ENCODE measurements at places on chromosomes 5 and 9.

- peaks cover 2% of the 10 kb centered on the region for H3K36me3 ChIP-seq
- DNase-seq: no peak
- no peaks in the 10 kb centered on the region for H3K4me1 ChIP-seq
- no peak overlapping the region for H3K27ac ChIP-seq
Measured at GRCh38 chr9:33375841-33376321, 26.5 kb downstream of the AQP7 start.

- H3K36me3 ChIP-seq: no peaks in the 10 kb centered on the region
- no peak overlapping the region for H3K4me3 ChIP-seq
- no peaks in the 10 kb centered on the region for H3K4me1 ChIP-seq
- DNase-seq: no peak
- H3K27me3 ChIP-seq: no peaks in the 10 kb centered on the region
- no peak overlapping the region for H3K27ac ChIP-seq
Measured at GRCh38 chr9:13970018-13970417, 343.9 kb downstream of the NFIB start.

- no peak for DNase-seq
- H3K27ac ChIP-seq: no peak overlapping the region
- no peak overlapping the region for H3K4me3 ChIP-seq
- no peaks in the 10 kb centered on the region for H3K4me1 ChIP-seq
- H3K27me3 ChIP-seq: no peaks in the 10 kb centered on the region
- no peaks in the 10 kb centered on the region for H3K36me3 ChIP-seq
Measured at GRCh38 chr5:57360871-57361270, 121.7 kb downstream of the ACTBL2 start.

GRCh38 chr5:45038366-45038987, 229.7 kb downstream of the MRPS30 start:
- no peak overlapping the region for H3K4me3 ChIP-seq
- no peaks in the 10 kb centered on the region for H3K36me3 ChIP-seq
- H3K27me3 ChIP-seq: no peaks in the 10 kb centered on the region
- no peak overlapping the region for H3K27ac ChIP-seq
- DNase-seq: no peak

- no peaks in the 10 kb centered on the region for H3K4me1 ChIP-seq
- no peak overlapping the region for H3K27ac ChIP-seq
- no peak for DNase-seq
- no peaks in the 10 kb centered on the region for H3K36me3 ChIP-seq
- H3K27me3 ChIP-seq: no peaks in the 10 kb centered on the region
Measured at GRCh38 chr9:138003485-138004190, 126.1 kb downstream of the CACNA1B start.

- no peak overlapping the region for H3K27ac ChIP-seq
- H3K4me1 ChIP-seq: no peaks in the 10 kb centered on the region
- H3K27me3 ChIP-seq: no peaks in the 10 kb centered on the region
- no peak overlapping the region for H3K4me3 ChIP-seq
- H3K36me3 ChIP-seq: no peaks in the 10 kb centered on the region
Measured at GRCh38 chr9:114319147-114319546, 3.8 kb upstream of the ORM1 start.

- no peaks in the 10 kb centered on the region for H3K27me3 ChIP-seq
- peak; percentile 24 for DNase-seq
- peak overlapping the region; percentile 57 for H3K27ac ChIP-seq
- H3K4me1 ChIP-seq: peaks cover 4% of the 10 kb centered on the region
Measured at GRCh38 chr5:43304525-43304924, 8.7 kb downstream of the HMGCS1 start.

- no peak for DNase-seq
- no peak overlapping the region for H3K27ac ChIP-seq
- H3K4me3 ChIP-seq: no peak overlapping the region
Measured at GRCh38 chr9:101162231-101162630, 133.7 kb downstream of the PLPPR1 start.

DNA sequence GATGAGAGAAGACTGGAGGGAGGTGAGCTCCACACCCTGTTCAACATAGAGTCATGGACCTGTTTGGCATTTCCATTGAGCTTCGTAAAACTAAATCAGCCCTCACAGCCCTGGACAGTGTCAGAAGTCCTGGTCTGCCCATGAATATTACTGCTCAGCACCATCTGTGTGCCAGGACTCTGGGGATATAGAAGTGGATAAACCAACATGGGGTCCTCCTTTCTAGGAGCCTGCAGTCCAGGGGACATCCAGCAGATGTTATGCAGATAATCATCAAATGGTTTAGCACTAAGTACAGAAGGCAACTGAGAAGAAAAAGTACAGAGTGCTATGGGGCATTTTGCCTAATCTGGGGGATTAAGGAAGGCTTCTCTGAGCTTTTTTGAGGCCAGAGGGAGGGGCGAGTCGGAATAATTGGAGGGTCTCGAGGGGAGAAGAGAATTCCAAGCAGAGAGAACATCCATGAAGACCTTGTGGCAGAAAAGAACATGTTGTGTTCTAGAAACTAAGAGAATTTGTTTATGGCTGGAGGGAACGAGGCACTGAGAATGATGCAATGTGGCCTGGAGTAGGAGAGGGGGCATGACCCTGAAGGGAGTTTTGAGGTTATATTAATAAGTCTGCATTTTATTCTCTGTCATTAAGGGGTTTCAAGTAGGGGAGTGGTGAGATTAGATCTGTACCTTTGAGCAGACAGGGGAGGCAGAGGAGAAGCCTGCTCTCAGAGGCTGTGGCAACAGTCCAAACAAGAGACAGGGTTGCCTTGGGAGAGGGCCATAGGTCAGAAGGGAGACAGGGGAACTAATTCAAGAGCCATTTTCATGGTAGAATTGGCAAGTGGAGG, 63.5 kb upstream of the SLC2A8 start:
- H3K27me3 ChIP-seq: no peaks in the 10 kb centered on the region
- no peak overlapping the region for H3K4me3 ChIP-seq
- no peaks in the 10 kb centered on the region for H3K4me1 ChIP-seq

GRCh38 chr5:24385617-24386016, 259.2 kb downstream of the CDH10 start:
- no peaks in the 10 kb centered on the region for H3K27me3 ChIP-seq
- H3K4me1 ChIP-seq: no peaks in the 10 kb centered on the region
- H3K4me3 ChIP-seq: no peak overlapping the region
- DNase-seq: no peak

DNA sequence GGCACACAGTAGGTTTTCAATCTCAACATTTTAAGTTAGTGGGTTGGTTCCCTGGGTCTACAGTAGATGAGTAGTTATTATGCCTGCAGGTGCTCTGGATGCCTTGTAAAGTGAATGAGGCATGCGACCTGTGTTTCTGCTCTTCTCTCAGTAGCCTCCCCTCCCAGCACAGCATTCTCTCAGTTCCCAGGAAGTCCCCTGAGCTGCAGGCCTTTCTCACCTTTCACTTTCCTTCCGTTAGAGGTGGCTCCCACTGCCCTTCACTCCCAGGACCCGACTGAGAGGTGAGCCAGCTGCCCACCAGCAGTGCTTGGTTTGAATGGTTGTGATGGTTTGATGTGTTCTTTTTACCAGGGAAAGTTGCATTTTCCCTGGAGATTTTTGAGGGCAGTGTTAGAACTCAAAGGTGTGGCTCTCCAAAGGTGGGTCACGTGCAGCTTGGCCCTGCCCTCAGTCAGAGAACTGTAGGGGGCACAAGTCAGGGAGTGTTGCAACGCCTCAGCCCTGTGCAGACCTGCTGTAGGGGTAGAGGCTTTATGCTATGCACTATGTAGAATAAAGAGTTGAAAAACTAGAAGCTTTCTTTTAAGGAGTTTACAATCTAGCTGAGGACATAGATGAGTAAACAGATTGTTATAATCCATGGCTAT, 173.8 kb downstream of the NTRK2 start:
- peaks cover 6% of the 10 kb centered on the region for H3K4me1 ChIP-seq
- peaks cover 3% of the 10 kb centered on the region for H3K27me3 ChIP-seq
- H3K27ac ChIP-seq: no peak overlapping the region
- no peaks in the 10 kb centered on the region for H3K36me3 ChIP-seq
- no peak for DNase-seq
- no peak overlapping the region for H3K4me3 ChIP-seq

DNA sequence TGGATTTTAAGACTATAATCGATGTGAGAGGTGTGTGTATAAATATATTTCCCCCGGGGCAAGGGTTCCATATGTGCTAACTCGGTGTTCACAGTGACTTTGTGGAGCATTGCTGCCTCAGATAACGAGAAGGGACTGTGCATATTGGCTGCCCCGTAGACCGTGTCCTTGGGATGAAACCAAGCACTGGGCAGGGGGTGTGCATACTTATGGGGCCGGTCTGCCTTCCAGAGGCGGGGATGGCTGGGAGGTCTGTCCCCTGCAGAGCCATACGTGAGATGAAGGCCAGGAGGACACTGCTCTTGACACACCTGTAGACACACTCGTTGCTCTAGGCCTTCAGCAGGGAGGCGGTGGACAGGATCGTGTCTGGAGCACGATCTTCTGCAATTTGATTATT, 56.0 kb upstream of the ZNF354A start:
- no peaks in the 10 kb centered on the region for H3K27me3 ChIP-seq
- H3K4me3 ChIP-seq: no peak overlapping the region
- DNase-seq: no peak

Measured in GM12878 (cell line).